Activated CD4-positive, alpha-beta T cell treated with anti-CD3 and anti-CD28 coated beads, Interleukin-2, amount 10 ng/mL, durations not matched to agents 24 days and 14 days (primary cell): ENCODE measurements at places on chromosomes 12 and 14. TPM values are rescaled to one million over a fixed set of nuclear protein-coding genes. Genes with fewer than 3 reads are reported as not detected.

Gene KRT77
- total RNA-seq = not detected in 2 replicates

Gene ITPR2
- 46.0 and 46.2 TPM in 2 replicates for total RNA-seq

Gene GZMB
- total RNA-seq = 4,455 and 4,487 TPM in 2 replicates

Gene FGD4
- 0.07 TPM in 1 of 2 replicates, not detected in the other for total RNA-seq

Gene P2RX2
- total RNA-seq = not detected in 2 replicates

Gene FGF23
- not detected in 2 replicates for total RNA-seq

Gene FOXM1
- 73.7 and 74.0 TPM in 2 replicates for total RNA-seq

Gene LMNTD1
- not detected in 2 replicates for total RNA-seq

Gene TAPBPL
- 31.9 and 33.0 TPM in 2 replicates for total RNA-seq

Gene SLC6A15
- total RNA-seq = not detected in 2 replicates

Gene TMEM179
- total RNA-seq = 0.28 TPM in 1 of 2 replicates, not detected in the other

Gene CLEC6A
- not detected in 2 replicates for total RNA-seq

Gene SLC35F4
- not detected in 2 replicates for total RNA-seq

Gene SYNDIG1L
- total RNA-seq = not detected in 2 replicates

Gene RTL1
- total RNA-seq = not detected in 2 replicates

Gene KRT78
- not detected in 2 replicates for total RNA-seq

Gene NANOG
- total RNA-seq = not detected in 2 replicates

Gene SMOC1
- total RNA-seq = not detected in 2 replicates

Gene FOXA1
- 0.07 TPM in 1 of 2 replicates, not detected in the other for total RNA-seq

Gene SPTB
- not detected in 2 replicates for total RNA-seq

Gene BMAL2
- 55.9 and 58.8 TPM in 2 replicates for total RNA-seq

Gene CLEC1B
- total RNA-seq = not detected in 2 replicates

Gene NCAPD2
- 104 and 106 TPM in 2 replicates for total RNA-seq

Gene KRT73
- total RNA-seq = 0.09 TPM in 1 of 2 replicates, not detected in the other

Gene NID2
- 0.09 TPM in 2 replicates for total RNA-seq

Gene LGR5
- total RNA-seq = not detected in 2 replicates

Gene USP5
- total RNA-seq = 121 TPM in 2 replicates
